Sciatic nerve (tissue), 2 donors: ENCODE measurements at places on chromosomes 5 and 9.

- no peak for DNase-seq
These were observed 11.8 kb downstream of the NDFIP1 start for GRCh38 chr5:142120247-142120935.

GRCh38 chr5:96816411-96816939, 8.7 kb upstream of the ERAP1 start:
- DNase-seq: no peak

DNA sequence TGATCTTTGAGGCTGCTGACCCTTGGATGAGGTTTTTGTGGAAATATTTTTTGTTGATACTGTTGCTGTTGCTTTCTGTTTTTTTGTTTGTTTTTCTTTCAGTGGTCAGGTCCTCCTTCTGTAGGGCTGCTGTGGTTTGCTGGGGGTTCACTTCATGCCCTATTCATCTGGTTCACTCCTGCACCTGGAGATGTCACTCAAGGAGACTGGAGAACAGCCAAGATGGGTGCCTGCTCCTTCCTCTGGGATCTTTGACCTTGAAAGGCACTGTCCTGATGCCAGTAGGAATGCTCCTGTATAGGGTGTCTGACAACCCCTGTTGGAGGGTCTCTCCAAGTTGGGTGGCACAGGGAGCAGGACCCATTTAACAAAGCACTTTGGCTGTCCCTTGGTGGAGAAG, 67.0 kb upstream of the ACTBL2 start:
- no peak for DNase-seq

DNA sequence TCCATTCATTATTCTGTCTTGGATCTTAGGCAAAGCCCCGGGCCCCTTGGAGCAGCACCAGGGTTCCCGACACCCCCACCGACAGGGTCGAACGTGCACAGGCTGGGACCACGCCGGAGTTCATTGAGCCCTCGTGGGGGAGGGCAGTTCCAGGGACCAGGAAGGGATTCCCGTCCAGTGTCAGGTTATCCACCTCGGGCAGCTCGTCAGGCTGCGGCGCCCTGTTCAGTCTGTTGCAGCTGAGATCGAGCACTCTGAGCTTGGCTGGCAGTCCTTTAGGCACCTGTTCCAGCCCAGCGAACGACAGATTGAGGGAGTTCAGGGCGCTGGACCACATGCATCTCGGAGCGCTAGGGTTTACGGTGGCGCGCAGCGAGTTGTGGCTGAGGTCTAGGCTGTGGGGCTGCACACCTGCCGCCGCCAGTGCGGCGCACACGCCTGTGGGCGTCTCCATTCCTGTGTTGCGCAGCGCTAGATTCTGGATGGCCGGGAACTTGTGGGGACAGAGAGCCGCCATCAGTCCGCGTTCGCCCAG, 1.1 kb downstream of the CD14 start:
- DNase-seq: no peak

GRCh38 chr5:168530621-168531150, 1.6 kb downstream of the FBLL1 start:
- no peak for DNase-seq

DNA sequence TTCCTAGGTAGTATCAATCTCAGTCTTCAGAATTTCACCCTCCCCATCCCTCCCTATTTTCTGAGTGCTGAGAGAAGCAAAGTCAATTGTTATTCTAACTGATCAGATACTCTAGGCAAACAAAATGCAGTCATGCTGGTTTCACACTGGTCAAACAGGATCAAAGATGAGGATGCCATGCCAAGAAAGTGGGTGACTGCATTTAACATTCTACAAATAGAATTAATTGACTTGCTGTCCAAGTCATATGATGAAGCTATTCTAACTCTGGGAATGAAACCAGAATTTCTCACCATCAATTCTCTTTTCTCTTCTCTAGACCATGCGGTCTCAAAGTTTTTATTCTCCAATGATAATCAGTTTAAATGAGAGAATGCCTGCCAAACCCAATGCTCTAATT, 112.5 kb downstream of the CTNND2 start:
- no peak for DNase-seq

DNA sequence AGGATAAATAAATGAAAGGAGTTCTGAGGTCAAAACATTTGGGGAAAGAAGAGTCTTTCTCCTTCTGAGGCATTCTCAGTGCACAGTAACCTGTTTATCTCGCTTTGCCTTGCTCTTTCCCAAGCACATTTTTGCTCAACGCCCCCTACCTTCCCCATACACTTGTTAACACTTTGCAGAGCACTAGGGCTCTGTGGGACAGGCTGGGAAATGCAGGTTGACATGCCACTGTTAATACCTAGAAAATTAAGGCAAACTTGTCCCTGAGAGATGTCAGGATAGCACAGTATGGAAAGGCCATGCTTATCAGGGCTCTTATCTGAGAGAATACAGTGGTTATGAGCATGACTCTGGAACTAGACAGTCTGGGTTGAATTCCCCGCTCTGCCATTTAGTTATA, 152.0 kb downstream of the DOCK8 start:
- no peak for DNase-seq

GRCh38 chr9:136953771-136954269, 1.7 kb downstream of the LCN12 start:
- no peak for DNase-seq

- DNase-seq: no peak
These were observed 4.1 kb downstream of the BTNL9 start for GRCh38 chr5:181044093-181044599.

- DNase-seq: no peak
These were observed at the start of gene CCDC180 for GRCh38 chr9:97307500-97308163. Gene CCDC180, plus strand, starts transcription at chr9:97307659. Its CDS starts 405 bp downstream, at chr9:97308064.

- DNase-seq: no peak
These were observed 40.9 kb upstream of the SLC25A51 start for GRCh38 chr9:37944671-37945481.

DNA sequence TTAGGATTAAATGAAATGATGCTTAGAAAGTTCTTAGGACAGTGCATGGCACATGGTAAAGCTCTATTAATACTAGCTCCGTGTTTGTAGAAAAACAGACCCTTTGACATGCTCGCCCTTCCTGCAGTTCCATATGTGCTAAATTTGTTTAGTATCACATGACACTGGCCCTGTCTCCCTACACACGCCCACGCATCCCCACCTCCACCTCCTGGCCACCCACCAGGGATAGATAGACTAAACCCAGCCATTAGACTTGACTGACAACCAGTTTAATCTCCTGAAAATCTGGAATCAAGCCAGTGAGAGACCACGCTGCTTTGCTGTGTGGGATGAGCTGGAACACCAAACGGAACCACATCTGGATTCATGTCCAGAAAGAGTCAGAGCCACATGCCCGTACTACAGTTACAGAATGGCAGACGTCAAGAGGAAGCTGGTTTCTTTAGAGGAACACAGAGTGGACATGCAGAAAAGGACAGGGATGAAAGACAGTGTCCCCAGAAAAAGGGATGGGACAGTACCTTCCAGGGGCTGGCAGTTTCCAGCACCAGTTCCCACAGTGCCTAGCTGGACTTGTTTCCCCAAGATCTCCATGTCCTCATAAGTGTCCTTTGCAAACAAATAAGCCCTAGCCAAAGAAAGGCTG, 186.1 kb downstream of the PDZD2 start:
- DNase-seq: no peak

GRCh38 chr5:68652534-68652965, 437.0 kb downstream of the PIK3R1 start:
- no peak for DNase-seq

DNA sequence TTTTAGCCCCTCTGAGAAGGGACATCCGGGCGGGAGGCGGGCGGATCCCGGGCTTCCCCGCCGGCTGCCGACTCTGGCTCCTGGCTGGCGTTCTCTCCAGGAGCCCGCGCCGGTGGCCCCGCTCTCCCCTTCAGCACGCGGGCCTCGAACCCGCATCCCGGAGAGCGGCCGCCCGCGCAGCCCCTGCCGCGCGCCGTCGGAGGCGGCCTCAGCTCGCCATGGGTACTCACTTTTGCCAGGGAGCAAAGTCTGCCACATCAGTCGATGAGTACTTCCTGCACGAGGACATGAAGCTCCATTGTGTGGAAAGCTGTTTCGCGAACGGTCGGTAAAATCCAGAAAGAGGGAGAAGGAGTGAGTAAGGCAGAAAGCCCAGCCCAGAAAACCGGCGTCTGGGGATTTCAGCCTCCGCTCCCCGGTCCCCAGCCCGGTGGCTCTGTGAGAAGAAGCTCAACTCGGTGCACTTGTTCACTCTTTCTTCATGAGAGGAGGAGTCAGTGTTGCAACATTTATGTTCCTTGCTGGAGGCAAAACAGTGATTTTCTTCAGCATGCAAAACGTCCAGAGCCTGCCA, at the start of gene PRLR:
Gene PRLR, minus strand, starts transcription at position 450 of the 574 bp plus-strand sequence. CDS start 140,867 bp downstream, outside the sequence.
- peak; percentile 67 for DNase-seq

DNA sequence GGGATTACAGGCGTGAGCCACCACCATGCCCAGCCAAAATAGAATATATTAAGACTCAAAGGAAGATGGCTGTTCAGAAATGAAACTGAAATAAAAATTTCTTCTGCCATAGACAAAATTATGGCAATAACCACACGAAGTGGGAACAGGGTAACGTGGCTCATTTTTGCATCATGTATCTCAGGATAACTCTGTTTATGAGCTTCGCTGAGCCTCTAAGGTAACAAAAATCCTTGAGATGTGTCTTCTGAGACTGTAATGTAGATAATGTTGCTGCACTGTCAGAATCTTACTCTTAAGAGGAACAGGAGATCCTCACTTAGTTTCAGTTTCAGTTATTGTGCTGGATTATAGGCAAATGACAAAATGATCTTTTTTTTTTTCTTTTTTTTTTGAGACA, 153.8 kb downstream of the GOLPH3 start:
- no peak for DNase-seq

GRCh38 chr9:112041536-112042243, 133.4 kb downstream of the SUSD1 start:
- no peak for DNase-seq

- no peak for DNase-seq
These were observed 91.8 kb upstream of the MAN2A1 start for GRCh38 chr5:109597893-109598292.

DNA sequence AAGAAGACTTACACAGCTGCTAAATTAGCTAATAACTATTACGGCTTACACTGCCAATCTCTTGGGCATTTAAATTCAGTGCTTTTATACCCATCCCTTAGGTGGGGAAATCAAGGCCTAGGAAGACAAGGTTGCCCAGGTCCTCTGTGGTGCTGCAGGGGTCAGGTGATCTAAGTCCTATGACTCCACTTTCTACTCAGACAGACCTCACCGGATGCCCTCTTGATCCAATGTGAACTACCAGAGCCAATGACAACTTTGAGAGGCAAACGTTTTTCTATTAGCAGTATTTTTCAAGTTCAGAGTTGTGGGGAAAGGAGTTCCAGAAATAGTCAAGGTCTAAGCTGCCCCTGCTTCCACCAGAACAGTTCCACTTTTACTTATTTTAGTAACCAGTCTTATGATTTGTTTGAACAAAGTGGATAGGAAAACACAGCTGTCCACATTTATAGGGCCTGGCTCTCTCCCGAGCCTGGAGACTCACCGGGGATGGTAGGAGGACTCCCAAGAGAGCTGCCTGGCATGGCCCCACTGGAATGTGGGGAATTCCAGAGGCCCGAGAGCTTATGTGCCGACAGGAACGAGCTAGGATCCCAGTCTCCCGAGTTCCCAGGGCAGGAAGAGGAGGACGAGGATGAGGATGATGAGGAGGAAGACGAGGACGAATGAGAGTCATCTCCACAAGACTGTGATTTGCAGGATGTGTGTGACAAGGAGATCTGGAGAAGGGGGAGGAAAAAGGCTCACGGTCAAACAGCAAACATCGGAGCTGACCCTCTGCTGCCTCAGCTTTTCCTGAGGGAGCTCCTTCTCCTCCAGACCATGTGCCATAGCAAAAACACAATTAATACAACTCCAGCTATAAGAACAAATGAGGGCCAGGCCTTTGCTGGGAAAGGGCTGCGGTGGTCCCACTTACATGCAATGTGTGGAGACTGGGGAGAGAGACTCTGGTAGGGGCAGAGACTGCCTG, 16.7 kb downstream of the FAM193B start:
- DNase-seq: no peak

DNA sequence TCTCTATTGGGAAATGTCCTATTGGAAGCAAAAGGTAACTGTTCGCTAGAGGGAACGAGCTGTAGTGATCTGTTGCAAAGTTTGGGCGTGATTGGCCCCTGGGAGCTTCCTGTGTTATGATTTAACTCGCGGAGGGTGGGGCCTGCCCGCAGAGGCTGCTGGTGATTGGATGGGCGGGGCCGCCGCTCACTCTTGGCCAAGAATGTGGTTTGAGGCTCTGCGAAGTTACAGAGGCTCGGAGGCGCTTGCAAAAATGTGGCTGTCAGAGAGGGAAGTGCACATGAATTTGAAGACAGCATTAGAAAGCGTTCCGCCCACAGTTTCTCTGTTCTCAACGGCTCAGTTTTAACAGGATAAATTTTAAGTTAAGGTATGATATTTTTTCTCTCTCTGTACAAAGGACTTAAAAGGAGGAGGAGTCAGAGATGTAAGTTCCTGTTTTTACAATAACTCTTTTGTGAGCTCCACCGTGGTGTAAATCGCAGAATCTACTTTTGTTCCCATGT, 46.9 kb downstream of the CNTRL start:
- peak; percentile 98 for DNase-seq

DNA sequence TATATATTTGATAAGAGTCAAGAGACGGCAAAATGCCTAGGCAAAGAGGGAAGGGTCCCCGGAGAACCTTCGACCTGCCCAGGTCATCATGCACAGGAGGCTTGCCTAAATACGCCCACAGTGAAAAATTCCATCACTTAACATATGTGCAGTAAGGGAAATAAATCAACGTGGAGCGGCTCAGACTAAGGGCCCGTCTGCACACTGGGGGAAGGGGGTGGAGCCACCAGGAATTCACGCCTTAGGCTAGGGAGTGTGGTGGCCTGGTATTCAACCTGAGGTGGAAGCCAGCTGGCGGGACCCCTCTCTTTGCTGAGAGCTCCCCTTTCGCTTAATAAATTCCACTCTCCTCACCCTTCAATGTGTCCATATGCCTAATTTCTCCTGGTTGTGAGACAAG, 8.3 kb downstream of the PTBP3 start:
- DNase-seq: no peak

- DNase-seq: no peak
These were observed 30.5 kb upstream of the UBAP2 start for GRCh38 chr9:34079181-34079580.

DNA sequence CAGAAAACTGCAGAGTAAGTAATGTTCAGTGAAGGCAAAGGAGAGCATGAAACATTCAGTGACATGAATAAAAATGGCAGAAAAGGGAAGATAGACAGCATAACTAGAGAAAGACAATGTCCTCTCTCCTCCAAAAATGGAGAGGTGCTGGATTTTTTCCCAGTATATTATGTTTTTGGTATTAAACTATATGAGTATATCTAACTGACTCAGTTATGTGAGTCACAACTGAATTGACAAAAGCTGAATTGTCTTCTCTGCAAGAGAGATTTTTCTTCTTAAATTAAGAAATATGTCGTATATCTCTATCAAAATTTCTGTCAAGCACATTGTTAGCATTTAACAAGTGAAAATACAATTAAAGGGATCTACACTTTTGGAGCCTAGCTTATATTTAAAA, 375.1 kb downstream of the CHSY3 start:
- no peak for DNase-seq

GRCh38 chr9:97366889-97367288, 45.0 kb upstream of the TDRD7 start:
- no peak for DNase-seq
